ENCODE measurements at places on chromosomes 2 and 18.

- DNase-seq: no peak
Observed at GRCh38 chr2:206435742-206436141, 7.6 kb upstream of the ADAM23 start.

DNA sequence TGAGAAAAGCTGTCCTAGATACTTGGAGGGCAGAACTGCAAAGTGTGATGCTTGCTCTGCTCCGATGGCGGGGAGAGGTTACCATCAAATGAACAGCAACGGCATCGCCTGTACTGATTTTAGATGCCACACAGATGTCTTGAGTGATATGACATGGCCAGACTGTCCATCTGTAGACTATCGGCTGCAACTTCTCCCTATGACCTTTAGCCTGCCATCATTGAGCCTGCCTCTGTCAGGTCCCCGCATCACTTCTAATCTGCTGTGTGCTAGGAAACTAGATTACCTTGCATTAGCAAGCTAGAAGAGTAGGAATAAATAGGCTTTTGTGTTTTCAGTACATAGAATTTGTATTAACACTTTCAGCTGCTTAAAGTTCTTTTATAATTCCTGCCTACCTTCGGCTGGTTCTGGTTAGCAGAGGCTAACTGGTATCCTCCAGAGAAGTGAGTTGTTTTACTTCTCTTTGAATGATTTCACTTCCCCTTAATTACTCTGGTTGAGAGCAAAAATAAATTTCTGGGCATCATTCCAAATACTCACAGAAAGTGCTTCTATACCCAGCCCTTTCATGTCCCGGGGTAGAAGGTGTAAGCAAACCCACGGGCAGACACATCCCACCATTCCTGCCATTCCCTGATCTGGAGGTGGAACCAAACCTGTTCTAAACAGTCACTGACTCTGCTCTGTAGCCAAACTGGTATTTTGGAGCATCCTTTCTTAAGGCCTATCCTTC lies 24.0 kb downstream of the GAREM2 start:
- DNase-seq: no peak

DNA sequence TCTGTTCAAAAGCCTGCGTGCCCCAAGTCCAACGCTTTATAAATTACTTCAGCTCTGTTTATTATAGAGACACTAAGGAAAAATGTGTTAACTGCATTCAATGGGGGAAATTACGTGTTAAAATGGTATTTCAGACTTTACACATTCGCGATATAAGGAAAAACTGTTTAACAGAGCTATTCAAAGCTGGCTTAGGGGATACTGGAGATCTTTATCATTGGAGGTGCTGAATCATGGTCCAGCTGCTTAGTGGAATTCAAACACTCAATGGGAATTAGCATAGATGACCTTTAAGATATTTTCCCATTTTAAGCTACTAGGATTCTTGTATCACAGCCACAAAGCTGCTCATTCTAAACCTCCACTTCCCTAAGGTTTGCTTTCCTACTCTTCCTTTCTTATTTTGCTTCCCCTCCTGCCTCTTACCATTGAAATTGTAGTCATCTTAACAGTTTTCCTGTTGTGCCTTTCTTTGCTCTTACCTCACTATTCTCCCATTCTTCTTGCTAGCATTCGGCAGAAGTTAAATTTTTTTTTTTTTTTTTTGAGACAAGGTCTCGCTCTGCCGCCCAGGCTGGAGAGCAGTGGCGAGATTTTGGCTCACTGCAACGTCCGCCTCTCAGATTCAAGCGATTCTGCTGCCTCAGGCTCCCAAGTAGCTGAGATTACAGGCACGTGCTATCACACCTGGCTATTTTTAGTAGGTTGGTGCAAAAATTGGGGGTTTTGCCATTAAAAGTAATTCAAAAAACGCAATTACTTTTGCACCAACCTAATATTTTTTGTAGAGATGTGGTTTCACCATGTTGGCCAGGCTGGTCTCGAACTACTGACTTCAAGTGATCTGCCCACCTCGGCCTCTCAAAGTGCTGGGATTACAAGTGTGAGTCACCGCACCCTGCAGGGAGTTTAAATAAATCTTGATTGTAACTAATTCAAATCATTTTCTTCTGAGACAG lies 6.5 kb downstream of the SULT6B1 start:
- no peak for DNase-seq

GRCh38 chr2:176246331-176246730 lies 22.9 kb upstream of the MTX2 start:
- DNase-seq: no peak

GRCh38 chr2:129762386-129763189 lies 216.9 kb upstream of the RAB6C start:
- no peak for DNase-seq

DNA sequence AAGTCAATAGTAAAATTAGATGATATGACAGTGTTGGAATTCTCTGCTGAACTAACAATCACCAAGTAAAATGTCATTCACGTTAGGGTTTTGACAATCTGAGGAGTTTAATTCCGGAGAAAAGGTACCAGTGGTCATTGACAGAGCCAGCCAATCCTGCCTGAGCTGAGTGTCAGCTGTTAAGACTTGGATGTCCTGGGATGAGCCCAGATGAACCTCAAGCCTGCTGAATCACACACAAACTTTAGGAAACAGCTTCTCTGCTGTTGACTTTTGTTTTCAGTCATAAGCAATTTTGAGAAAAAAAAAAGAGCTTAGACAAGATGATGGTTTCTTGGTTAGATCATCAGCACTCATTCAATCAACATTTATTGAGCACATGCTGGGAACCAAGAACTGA lies 600.0 kb upstream of the SLC39A10 start:
- DNase-seq: no peak

GRCh38 chr2:218402491-218402901 lies 2.8 kb downstream of the CTDSP1 start:
- no peak for DNase-seq

DNA sequence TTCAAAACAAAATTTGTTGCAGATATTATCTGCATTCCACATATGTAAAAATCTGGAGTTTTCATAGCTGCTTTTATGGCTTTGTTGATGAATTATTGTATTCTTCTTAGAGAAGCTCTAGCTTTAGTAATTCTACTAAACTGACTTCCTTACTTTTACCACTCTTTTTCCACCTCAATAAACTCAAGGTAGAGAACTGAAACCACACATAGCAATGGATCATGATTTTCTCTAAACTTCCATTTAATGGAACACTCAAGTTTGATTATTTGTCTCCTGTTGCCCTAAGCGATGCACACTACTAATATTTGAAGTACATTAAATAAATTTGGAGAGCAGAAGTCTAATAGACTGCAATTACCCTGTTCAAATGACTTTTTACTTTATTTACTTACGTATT lies 192.0 kb downstream of the NBAS start:
- DNase-seq: no peak

DNA sequence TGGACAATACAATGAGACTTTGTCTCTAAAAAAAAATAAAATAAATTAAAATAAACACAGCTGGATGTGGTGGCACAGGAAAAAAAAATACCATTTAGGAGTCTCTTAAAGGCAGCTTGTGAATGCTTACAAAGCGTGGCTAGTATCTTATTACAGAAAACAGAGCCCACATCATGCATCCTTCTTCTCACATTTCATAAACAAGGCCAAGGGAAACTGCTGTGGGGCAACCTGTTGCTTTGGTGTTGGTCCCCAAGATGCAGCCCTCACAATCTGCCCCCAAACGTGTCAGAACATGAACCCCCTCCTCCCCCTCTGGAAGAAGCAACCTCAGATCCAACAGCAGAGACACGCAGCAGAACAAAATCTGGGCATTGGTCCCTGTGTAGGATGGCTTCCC lies 2.6 kb downstream of the SLC14A1 start:
- DNase-seq: no peak

- no peak for DNase-seq
Observed at GRCh38 chr2:46029332-46029811, 267.8 kb upstream of the EPAS1 start.

DNA sequence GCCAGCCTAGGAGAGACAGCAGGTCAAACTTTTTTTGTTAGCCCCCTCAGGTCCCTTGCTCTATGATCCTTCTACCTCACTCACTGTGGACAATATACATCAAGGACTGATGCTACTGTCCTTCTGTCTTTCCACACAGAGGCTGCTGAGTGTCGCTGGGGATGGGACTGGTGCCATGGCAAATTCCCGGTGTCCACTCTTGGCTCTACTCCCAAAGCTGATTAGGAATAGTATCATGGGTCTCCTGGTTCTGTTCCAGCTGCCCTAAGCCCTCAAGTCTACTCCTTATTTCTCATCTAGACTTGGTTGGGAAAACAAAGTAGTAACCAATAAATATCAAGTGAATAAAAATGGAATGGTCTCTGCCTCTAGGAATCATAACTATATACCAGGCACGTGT lies 441.3 kb downstream of the TGIF1 start:
- DNase-seq: no peak

GRCh38 chr2:165804719-165805118 lies 10.7 kb upstream of the GALNT3 start:
- DNase-seq: no peak

DNA sequence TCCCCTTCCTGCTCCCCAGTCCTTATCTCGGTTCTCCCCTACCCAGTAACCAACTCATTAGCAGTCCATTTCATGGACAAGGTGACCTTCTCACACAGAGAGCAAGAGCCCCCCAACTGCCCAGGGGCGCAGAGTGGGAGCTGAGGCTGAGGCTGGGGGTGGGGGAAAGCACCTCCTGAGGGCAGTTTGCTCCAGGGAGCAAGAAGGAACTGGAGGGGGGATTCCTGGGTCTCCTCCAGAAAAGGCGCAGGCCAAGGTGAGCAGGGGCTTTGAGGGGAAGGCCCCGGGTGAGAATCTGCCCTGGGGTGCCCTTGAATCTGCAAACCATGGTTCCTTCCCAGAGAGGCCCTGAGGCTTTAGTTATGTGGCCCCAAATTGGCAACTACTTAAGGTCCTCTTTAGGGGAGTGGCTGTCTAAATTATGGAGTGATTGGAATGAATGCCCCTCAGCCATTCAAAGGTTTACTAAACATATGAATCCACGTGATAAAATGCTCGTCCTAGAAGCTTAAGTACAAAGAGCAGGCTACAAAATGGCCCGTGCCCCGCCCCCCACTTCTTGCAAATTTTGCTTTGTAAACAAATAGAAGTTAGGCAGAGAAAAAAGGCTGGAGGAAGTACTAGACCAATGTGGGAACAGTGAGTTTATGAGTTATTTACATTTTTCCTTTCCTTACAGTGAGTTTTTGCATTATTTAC lies 123.5 kb upstream of the HS6ST1 start:
- no peak for DNase-seq

GRCh38 chr18:9854801-9855676 lies 30.7 kb upstream of the TXNDC2 start:
- no peak for DNase-seq

DNA sequence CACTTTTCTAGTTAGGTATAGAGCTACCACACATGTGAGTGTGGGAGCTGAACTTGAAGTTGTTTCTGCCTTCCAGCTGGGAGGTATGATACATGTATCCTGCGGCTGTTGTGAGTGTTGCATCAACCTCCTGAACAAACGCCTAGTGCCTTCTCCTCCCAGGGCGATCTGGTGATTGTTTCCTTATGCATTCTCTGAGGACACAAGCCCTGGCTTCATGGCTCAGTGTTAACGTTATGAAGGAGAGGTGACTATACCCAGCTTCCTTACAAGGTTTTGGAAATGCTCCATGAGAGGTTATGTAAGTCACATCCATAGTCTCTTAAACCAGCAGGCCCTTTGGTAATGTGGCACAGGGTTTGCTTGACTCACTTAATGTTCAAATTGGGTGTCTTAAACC lies 64.9 kb downstream of the SPRED2 start:
- peak; percentile 58 for DNase-seq

GRCh38 chr2:24626131-24626530 lies 135.1 kb downstream of the NCOA1 start:
- no peak for DNase-seq

GRCh38 chr2:224369028-224369632 lies 32.8 kb downstream of the FAM124B start:
- DNase-seq: peak; percentile 43

Measured in cerebellar cortex (tissue), 1 donor.